Activated T-helper 1 cell treated with anti-CD3 and anti-CD28 coated beads, Interleukin-12 subunit alpha, Interleukin-12 subunit beta, Interleukin-2, Interleukin-4 antibody, amounts not matched to agents 30 ng/mL and 10 ng/mL and 1 ng/mL, durations not matched to agents 14 hours and 24 hours and 36 hours (primary cell): ENCODE measurements at places on chromosomes 2 and 18.

DNA sequence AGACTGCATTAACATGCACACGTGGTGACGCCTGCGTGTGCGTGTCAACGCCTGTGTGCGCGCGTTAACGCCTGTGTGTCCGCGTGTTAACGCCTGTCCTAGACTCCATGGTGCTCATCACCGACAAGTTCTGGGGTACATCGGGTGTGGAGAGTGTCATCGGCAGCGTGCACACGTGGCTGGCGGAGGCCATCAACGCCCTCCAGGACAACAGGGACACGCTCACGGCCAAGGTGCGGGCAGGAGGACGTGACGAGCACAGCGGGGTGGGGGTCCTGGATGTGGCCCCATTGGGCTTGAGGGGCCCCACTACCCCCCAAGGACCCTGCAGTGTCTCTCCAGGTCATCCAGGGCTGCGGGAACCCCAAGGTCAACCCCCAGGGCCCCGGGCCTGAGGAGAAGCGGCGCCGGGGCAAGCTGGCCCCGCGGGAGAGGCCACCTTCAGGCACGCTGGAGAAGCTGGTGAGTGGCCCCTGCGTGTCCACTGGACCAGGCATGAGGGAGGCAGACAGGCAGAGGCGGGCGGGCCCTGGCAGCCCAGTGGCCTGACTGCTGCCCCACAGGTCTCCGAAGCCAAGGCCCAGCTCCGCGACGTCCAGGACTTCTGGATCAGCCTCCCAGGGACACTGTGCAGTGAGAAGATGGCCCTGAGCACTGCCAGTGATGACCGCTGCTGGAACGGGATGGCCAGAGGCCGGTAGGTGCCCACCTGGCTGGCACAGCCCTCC lies 29.2 kb downstream of the GPC1 start:
- no peak for DNase-seq

DNA sequence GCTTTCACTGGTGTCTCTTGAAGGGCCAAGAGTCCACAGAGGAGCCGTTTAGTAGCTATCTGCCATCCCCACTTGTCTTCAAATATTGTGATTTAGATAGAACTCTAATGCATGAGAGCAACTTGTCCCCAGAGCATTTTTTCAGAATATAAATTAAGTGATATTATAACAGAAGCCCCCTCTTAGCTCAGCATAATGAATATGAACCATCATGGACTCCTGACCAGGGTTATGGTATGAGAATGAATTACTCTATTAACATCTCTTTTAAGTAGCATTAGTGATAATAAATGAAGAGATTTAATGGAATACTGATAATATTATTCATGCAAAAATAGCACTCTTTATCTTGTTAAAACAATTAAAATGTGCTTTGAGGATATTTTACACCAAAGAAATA lies 709.6 kb downstream of the GALR1 start:
- DNase-seq, result no peak

GRCh38 chr2:160651416-160652200 lies 158.0 kb upstream of the RBMS1 start:
- DNase-seq, result no peak

- DNase-seq, result no peak
Observed at GRCh38 chr2:203971251-203971650, 34.7 kb downstream of the ICOS start.

DNA sequence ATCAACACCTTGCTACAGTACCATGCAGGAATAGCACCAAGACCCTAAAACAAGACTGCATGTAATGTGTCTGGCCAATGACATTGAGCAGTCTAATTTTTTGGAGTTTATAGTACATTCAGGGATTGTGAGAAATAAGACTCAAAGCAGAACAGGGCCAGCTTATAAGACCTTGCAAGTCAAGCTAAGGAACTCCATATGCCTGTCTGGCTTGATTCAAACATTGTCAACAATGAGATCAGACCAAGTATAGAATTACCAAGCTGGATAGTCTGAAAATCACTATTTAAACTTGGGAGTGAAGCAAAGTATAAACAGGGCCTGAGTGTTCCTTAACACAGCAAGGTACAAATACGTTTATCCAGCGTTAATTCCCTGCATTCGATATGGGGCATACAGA lies 370.9 kb downstream of the CNTNAP5 start:
- DNase-seq, result no peak

DNA sequence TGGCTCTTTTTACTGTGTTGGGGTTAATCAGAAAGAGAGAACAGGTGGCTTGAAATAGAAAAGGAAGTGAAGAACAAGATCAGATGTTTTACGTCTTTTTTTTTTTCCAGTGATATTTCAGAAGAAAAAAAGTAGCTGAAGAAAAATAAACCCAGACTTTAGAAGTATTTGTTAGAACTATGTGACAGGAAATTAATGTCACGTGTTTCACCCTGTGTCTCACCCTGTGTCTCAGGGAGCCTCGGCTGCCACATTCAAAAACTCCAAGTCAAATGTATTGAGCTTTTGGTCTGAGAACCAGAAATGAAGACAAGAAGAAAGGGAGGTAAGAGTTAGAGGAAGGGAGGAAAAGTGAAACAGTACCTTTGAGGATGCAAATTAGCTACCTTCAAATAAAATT lies 38.0 kb downstream of the AKAIN1 start:
- no peak for DNase-seq

DNA sequence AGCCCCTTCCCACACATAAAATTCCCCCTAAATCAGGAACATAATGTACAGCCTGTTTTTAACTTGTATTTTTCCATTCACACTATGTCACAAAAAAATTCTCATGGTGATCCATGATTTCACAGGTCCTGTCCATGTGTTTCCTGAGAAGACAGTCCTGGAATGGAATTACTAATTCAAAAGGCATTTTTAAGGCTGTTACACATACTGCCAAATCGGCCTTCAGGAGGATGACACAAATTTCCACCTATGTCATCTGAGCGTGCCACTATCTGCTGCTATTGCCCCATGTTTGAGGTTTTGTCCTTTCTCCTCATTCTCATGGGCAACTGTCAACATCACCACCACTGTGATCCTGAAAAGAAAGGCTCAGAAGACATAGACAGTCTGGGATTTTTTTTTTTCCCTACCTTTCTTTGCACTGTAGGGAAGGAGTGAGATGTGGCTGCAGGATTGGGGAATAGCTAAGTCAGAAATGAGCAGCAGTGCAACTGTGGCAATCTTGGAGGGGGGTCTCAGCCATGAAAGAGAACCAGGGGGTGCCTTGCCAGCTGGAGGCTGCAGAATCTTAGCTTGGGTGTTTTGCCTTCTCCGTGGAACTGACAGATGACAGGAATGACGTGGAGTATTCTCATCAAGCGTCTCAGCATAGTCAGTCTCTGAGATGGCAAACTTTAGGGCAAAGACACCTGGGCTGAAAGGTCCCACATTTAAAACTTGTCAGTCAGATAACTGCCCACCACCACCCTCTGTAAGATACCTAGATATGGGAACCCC lies 73.4 kb downstream of the MARCHF4 start:
- no peak for DNase-seq

DNA sequence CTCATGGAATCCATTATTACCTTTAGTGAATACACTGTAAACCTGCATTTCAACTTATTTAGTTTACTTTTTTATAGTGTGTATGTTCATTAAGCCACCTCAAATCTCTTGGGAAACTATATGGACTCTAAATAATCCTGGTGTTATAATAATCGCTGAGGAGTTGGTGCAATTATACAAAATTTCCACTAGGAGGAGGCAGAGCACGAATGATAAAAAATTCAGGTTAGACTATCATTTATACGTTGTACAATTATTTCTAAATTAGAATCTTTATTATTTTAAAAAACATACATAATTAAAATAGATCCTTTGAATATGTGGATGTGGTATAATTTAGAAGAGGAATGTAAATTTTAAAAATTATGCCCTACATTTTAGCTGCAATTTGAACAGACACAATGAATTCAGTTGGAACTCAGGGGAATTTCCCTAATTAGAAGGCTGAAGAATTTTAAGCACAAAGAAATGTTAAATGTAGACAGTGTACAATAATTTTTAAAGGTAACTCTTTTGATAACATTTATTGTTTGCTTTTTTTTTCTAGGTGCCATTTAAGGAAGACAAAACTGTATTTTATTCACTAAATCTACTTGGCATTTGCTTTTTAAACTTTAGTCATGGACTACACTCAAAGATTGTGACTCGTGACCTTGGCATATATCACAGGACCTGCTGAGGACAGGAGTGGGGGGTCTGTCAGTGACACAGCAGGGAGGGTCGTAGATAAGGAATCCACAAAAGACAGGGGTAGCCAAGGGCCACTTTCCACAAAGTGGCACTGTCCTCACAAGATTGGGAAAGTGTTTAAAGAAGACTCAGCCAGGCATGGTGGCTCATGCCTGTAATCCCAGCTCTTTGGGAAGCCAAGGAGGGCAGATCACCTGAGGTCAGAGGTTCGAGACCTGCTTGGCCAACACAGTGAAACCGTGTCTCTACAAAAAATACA lies 45.5 kb downstream of the RAB12 start:
- DNase-seq, result no peak

DNA sequence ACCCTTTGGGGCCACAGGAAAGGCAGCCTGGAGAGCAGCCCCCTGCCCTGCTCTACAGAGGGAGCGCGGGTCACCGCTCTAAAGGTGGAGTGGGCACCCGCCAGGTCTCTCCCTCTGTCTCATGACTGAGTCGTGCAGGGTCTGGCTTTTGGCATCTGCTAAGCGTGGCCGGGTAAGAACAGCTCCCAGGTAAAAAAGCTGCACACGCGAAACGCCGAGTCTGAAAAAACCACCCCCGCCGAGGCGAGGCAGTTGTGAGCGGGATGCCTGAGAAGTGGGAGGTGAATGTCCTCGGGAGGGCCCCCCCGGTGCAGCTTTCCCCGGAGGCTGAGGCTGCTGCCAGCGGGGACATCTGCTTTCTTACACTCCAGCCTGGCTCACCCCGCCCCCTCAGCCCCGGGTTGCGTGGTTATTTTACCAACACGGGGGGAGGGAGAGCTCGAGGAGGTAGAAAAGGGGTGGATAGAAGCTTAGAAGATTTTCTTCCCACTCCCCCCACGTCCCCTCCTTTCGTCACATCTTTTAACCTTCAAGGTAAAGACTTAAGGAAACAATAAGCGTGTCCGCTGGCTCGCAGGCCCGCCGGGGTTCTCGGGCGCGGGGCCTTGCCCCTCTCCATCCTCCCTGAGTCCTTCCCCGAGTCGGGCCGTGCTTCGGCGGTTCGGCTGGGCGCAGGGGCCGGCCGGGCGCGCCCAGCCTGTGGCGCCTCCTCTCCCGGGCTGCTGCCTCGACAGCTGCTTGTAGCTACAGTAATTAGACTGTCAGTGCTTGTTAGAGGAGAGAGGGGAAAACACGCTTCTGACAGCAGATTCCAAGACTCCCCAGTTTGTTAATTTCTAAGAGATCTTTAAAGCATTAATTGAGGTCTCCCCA lies 70.6 kb upstream of the PSMD14 start:
- no peak for DNase-seq

DNA sequence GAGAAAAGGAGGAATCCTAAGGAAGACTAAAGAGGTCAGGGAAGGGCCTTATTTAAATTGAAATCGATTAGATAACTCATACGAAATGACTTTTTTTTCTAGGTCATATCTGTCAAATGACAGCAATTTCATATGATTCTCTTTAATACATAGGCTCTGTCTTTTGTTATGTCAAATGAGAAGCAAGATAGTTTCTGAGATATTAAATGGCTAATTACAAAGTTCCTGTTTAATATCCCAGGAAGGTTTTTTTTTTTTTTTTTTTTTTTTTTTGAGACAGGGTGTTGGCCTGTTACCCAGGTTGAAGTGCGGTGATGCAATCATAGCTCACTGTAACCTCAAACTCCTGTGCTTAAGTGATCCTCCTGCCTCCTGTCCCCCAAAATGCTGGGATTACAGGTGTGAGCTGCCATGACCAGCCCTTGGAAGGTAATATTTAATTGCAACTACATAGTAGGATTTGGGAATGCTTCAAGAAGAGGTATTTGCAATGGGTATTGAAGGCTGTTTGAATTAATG lies 48.0 kb upstream of the RMND5A start:
- DNase-seq, result no peak

GRCh38 chr2:169721016-169721415 lies 12.6 kb upstream of the KLHL23 start:
- no peak for DNase-seq

GRCh38 chr2:62705859-62706720 lies 577 bp downstream of the EHBP1 start:
- no peak for DNase-seq
